ENCODE measurements at places on chromosomes 16 and 17.

DNA sequence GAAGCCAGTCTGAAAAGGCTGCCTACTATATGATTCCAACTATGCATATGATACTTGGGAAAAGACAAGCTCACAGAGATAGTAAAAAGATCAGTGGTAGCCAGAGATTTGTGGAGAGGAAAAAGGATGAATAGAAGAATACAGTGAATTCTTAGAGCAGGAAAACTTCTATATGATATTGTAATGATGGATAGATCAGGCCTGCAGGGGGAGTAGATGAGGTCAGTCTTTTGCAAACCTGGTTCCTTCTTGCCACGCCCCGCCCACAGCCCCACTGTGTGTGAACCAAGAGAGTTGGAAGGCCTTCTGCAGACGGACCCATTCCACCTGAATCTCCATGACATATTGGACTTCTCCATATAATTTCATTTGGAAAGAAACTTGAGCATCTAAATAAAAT is 761 bp upstream of the CCL8 start:
- no peak for DNase-seq

DNA sequence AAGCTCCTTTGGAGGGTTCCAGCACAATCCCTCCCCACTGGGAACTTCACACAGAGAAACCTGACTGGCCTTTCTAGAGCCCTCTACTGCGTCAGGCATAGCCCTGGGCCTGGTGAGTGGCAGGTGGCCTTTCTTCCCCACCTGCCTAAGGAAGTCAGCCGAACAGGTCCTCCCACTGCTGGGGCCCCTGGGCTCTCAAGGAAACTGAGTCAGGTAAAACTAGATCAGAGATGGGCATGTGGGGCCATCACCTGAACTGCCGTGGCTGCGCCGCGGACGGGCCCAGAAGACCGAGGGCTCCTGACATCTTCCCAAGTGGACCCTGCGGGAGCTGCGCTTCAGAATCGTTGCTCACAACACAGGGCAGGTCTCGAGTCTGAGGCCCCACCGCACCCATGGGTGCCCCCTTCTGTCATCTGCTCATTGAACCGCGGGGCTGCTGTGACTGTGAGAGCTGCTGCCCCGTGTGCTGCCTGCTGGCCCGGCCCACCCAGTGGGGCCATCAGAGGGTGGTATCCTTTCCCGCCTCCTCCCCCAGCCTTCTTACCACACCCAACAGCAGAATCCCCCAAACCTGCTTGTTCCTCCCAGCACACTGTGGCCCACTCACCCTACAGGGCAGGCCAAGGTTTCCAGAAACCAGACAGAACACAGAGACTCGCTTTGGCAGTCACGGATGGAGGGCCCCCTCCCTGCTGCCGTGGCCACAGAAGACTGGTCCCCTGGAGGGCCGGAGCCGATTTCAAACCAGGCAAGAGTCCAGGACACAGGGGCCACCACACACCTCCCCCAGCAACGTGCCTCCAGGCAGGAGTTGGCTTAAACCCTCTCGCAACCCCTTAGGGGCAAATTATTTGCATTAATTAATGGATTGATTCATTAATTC is 81.1 kb downstream of the TBC1D16 start:
- no peak for DNase-seq

DNA sequence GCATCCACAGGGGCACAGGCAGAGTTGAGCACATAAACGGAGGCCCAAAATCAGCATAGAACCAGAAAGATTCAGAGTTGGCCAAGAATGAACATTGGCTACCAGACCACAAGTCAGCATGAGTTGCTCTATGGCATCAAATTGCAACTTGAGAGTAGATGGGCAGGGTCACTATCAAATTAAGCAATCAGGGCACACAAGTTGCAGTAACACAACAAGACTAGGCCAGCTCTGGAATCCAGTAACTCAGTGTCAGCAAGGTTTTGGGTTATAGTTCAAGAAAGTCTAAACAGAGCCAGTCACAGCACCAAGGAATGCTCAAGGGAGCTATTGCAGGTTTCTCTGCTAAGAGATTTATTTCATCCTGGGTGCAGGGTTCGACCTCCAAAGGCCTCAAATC is 12.9 kb downstream of the G6PC1 start:
- DNase-seq = no peak

- no peak for DNase-seq
Measured at GRCh38 chr17:9668517-9668916, 23.2 kb downstream of the USP43 start.

- DNase-seq = no peak
Measured at GRCh38 chr17:79866791-79867518, 27.7 kb upstream of the CBX4 start.

DNA sequence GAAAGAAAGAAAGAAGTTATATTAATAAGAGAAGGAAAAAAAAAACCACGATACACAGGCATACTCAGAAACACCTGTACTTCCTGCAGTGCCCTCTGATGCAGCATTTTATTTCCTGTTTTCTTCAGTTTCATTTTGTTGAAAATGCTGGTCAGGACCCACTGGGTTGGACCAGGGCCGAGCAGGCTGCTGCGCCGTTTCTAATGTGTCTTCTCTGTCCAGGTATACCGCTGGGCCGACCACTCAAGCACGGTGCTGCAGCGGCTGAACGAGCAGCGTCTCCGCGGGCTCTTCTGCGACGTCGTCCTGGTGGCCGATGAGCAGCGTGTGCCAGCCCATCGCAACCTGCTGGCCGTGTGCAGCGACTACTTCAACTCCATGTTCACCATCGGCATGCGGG is 8.3 kb downstream of the KLHL36 start:
- DNase-seq = no peak

DNA sequence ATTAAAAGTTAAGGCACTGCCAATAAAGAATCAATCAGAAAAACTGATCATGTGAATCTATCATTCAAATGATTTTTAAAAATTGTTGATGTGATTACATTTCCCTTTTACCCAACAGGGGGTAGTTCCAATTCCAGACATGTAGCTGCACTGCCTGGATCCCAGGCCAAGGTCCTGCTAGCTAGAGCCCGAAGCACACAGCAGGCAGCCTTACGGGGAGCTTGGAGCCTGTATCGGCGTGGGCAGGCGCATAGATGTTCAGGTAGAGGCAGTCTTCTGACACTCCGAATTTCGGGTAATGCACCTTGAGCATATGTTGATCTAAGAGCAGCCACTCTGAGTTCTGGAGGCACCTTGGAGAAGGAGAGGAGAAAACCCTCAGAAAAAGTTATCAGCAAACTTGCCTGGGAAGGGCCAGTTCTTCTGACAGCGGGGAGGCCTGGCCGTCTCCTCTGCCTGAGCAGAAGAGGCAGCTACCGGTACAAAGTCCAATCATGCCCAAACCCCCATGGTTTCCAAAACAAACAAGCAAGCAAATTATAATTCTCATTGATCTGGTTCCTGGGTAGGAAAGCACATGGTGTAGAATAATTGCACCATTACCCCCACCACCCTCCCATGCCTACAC is 3.6 kb downstream of the CES5A start:
- no peak for DNase-seq

- DNase-seq = no peak
Measured at GRCh38 chr17:82172486-82173160, 40.0 kb downstream of the CCDC57 start.

- DNase-seq = no peak
Measured at GRCh38 chr17:67999291-67999911, 3.1 kb upstream of the C17orf58 start.

Measured in HFF-Myc (cell line).